ENCODE measurements at places on chromosomes 2 and 18.

DNA sequence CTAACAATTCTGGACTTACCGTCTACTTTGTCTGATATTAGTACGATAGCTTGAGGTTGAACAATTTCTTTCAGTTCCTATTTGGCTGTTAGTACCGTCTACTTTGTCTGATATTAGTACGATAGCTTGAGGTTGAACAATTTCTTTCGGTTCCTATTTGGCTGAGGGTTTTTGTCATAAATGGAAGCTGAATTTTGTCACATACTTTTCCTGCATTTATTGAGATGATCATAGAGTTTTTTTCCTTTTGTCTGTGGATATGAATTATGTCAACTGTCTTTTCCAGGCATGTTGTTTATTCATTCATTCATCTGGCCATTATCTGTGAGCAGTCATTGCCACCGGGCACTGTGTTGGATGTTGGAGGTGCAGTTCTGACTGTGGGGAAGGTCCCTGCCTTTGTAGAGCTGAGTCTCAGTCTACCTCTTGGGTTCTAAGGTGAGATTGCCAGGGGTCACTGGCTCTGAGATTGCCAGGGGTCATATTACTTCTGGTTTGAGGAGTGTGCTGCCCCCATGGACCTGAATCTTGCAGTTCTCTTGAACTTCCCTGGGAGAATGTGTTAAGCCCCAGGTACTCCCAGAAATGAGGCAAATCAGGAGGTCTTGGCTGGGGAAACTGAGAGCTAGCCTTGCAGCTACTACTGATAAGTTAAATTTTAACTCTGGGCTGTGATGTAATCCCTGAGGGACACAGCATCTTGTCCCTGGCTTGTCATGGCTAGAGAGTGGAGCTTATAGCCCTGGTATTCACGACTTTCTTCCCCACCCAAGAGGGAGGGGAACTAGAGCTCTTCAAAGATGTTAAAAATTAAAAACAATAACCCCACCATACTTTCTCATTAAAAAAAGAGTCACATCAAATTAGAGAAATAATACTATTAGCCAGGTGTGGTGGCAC, 89.1 kb upstream of the MBOAT2 start:
- no peak for DNase-seq

DNA sequence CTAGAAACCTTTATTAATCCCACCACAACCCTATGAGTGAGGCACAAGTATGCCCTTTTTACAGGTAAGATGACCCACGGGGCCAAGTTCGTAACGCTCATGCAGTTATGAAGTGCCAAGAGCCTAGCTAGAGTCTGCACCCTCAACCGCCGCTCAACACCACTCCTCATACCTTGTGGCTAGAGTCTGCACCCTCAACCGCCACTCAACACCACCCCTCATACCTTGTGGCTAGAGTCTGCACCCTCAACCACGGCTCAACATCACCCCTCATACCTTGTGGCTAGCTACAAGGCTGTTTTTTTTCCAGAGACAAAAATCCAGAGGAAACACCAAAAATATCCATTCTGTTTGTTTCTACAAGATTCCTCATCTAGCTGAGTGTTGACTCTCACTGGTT, 4.6 kb downstream of the TXNL4A start:
- no peak for DNase-seq

- DNase-seq, result no peak
These were observed 85.8 kb upstream of the FAM237A start for GRCh38 chr2:206556357-206556949.

DNA sequence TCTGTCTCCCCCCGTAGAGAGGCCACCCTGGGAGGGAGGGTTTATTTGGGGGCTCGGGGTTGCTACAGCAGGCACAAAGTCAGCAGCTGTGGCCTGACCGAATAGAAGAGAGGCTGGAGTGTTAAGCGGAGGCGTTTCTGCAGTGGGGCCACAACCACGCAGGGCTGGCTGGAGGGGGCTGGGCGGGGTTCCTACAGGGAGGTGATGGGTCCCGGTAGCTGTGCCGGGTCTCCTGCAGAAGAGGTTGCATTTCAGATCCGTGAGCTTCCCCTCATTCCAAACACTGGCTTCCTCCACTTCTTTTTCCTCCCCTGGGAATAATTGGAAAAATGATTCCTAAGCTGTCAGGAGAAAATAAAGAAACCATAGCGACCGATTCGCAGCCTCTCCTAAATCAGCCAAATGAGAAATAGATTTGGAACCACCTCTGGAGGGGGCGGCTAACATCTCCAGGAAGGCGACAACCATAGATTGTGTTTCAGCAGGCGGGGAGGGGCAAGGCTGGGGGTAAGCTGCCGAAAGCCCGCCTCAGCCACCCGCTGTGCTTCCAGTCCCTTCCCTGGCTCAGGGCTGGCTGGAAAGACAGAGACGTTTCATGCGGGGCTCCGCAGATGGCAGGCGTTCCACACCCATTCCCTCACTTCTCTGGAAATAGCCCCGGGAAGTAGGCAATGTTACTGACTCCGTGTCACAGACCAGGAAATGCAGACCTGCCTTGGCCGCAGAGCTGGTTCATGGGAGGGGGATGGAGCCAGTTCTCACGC, 85.6 kb upstream of the TAF1B start:
- DNase-seq, result no peak

DNA sequence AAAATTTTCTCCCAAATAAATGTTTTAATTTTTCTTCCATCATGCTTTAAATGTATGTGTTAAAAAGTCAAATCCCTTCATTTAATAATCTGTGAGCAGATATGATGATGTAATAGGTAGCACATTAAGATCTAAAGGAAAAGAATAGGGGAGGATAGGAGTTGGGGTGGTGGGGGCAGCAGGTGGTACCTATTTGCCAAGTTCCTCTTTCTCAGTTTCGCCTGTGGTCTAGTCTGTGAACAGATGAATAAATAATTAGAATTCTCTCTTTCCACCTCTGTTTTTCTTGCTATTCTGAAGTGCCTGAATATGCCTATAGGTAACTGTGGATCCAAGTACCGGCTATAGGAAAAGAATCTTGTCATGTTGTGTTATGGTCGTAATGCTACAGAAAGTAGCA, 152.5 kb downstream of the NRXN1 start:
- no peak for DNase-seq

- DNase-seq, result no peak
These were observed 72.1 kb downstream of the OSBPL6 start for GRCh38 chr2:178266445-178266844.

DNA sequence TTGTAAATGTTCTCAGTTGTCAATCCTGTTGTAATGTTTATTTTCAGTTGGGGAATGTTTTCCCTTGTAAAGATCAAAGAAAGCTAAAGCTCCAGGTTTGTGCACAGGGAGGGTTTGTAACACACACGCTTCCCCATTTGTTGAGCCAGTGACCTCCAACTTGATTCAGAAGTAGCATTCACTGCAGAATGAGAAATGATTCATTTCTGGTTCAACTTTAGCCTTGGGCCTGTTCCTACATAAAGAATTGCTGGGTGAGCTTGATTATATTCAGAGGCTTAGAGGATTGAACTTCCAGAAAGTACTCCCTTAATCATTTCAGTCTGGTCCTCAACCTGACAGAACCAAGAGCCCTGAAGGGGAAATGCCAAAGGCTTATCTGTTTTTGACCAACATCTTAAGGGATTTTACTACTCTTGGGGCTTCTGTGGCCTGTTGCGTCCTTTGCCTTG, 70.6 kb upstream of the CAVIN2 start:
- DNase-seq, result no peak

DNA sequence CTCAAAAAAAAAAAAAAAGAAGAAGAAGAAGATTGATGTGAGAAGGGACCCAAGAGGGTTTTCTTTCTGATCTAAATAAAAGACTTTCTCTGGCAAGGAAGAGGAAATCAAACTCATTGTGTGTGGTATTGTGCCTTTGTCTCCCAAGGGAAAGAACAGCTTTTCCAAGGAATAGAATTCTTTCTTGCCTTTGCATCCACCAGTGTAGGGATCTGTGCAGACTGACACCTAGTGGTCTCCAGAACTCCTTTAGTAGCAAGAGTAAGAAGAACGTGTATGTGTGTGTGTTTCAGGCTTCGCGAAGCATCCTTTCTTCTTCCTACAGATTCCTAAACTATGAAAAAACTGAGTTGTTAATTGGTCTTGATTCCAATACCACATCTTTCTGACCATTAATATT, 33.5 kb upstream of the CRIM1 start:
- DNase-seq, result no peak

- no peak for DNase-seq
These were observed 118.9 kb downstream of the SPOPL start for GRCh38 chr2:138620431-138620830.

DNA sequence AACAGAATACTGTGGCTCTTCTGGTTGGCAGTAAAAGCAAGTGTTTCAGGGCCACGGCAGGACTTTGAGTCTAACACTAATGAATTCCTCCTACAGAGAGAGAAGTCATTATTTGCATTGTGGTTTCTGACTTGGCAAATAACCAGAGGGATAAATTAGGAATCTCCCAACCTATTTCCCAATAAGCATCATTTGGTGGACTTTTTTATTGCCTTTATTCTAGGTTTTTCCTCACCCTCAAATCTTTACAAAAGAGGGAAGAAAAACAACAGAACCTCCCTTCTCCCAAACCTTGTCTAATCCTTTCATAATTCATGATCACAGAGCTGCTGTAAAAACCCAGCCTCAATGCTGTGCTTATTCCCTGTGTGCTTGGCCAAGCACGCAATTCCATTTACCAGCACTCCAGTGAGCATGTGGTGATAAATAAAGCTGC, 179.7 kb downstream of the AGPS start:
- DNase-seq, result no peak

GRCh38 chr2:54839461-54840255, 116.2 kb downstream of the EML6 start:
- DNase-seq, result no peak

GRCh38 chr2:1647417-1648240, 96.7 kb downstream of the PXDN start:
- no peak for DNase-seq

DNA sequence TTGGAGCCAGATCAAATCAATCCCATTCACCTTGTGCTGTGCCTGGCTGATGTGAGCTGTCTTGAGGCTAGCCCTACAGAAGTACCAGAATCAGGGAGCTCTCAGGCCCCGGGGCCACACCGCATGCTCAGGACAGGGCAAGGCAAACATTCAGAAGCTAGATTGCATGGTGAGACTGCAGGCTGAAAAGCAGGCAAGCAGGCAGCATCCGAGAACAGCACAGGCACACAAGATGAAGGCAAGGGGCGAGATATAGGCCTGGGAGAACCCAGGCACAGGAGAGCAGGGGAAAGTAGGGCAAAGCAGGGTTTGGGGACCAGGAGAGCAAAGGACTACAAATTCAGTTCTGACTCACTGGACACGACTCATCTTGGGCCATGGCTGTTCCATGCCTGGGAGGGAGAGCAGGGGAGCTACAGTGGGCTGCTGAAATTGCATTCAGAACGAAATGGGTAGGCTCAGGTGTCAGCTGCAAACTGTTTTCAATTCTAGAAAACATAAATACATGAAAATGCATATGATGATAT, 59.6 kb downstream of the GALNT14 start:
- DNase-seq, result no peak

DNA sequence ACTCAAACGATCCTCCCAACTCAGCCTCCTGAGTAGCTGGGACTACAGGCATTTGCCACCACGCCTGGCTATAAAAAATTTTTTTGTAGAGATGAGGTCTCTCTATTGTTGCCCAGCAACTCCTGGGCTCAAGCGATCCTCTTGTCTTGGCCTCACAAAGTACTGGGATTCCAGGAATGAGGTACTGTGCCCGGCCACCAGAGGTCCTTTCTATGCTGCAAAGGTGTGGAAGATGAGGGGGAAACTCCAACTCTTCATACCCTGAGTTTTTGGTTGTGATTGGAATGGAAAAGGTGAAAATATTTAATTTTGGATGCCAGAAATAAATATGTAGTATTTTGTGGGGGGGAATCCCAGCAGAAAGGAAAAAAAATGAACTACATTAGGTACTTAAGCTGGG, 36.0 kb downstream of the MRPL33 start:
- DNase-seq, result no peak

- DNase-seq, result no peak
These were observed 108.1 kb downstream of the XRCC5 start for GRCh38 chr2:216216951-216217903.
